ENCODE measurements at places on chromosomes 13 and 19.

DNA sequence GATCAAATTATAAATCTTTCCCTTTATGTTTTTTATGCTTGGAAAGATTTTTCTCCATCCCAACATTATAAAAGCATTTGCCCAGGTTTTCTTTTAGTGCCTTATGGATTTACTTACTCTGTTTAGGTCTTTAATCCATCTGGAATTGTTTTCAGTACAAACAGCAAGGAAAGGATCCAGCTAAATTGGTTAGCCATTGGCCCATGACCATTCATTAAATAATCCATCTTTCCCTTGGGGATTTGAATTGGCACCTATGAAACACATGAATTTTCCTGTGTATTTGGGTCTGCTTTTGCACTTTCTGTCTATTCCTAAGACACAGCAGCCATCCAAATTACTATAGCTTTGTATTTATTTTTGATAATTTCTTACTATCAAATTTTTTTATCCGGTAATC lies 28.8 kb upstream of the SHKBP1 start:
- DNase-seq = no peak

- DNase-seq = no peak
These were observed 732 bp upstream of the C2CD4C start for GRCh38 chr19:409516-410242.

GRCh38 chr13:30652746-30653386 lies 35.1 kb downstream of the USPL1 start:
- no peak for DNase-seq

- DNase-seq = no peak
These were observed 39.7 kb upstream of the USP12 start for GRCh38 chr13:27211271-27211670.

DNA sequence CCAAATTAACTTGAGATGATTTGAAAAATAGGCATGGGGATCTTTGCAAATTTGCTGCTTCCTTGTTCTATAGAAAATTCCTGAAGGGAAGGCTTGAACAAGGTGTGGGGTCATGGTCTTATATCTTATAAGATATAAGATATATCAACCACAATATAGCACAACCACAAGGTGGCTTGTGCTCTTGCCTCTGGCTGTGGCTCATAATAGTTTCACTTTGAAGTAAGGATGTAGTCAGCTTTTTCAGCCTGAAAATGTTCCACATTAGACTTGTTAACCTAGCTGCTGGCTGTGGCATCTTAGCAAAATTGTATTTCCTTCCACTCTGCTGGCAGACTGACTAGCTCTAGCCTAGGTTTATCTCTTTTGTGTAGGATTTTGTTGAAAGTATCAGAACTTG lies 169.7 kb downstream of the KLF5 start:
- peak; percentile 12 for DNase-seq

Measured in fibroblast of mammary gland (primary cell).